ENCODE measurements at places on chromosomes 2 and 18.

DNA sequence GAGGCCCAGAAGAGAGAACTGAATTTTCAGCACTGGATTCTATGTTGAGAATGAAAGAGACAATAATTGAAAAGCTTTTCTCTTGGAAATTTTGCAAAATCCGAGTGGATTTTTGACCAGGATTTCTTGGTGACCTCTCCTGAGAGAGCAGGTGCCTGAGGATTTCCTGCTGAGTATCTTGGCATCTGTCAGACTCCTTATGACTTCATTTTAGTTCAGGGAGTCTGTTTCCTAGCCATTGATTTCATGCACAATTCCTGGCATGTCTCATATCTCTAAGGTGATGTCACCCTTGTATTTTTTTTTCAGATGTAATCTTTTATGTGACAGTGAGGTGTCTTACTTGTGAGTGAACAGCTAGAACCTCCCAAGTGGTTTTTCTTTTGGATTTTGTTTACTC is 195.9 kb downstream of the NEDD4L start:
- DNase-seq = no peak

DNA sequence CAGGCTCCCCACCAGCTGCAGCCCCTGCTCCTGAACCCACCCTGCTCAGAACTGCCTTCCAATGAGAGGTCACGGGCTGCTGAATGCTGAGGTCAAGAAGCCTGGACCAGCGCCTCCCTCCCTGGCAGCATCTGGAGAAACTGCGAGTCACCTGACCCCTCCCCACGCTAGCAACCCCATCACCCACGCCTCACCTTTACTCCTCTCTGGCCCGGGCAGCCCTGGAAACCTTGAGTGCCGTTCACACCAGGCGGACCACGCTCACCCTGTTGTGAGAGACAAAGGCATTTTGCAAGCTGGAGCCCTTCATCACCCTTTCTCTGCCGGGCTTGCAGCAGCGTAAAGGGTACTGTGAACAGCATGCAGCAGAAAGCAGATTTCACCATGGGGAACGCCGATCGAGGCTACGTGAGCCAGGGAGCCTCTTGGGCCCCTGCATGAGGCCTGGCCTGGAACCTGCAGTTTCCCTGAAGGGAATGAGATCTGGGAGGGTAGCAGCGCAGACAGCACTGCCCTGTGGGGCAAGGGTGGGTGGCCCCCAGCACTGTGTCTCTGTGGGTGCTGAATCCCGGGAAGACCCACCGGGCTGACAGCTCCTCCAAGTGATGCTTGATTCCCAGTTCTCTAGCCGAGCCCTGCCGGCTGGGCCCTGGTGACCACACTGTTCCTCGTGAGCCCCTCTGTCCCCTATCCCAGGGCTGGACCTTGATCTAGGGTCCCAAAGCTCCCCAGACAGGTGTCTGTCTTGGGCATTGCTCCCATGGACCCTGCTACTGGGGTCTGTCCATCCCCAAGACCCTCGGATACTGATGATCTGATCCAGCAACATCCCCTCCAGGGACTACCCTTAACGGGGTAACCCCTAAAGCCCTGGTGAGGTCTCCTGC is 53.8 kb downstream of the COL6A3 start:
- no peak for DNase-seq

DNA sequence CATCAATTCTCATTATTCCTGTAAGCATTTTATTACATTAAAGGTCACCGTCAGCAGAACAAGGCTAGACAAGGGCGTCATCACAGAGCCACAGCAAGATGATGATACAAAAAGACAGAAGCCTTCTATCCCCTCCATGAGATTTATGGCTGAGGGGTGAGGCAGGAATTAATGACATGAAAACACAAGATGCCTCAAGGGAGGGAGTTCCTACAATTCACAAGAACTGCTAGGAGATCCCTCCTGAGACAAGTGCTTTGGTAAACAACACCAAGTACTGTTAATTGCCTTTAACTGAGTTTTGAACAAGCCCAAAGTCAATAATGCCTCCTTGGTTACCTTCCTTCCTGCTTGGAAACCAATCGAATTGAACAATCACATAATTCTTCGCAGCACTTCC is 14.1 kb downstream of the ADD2 start:
- no peak for DNase-seq

GRCh38 chr2:189880832-189881492 is 96.7 kb downstream of the PMS1 start:
- DNase-seq = no peak

- no peak for DNase-seq
These were observed 1.1 kb upstream of the TAF4B start for GRCh38 chr18:26225022-26225693.

DNA sequence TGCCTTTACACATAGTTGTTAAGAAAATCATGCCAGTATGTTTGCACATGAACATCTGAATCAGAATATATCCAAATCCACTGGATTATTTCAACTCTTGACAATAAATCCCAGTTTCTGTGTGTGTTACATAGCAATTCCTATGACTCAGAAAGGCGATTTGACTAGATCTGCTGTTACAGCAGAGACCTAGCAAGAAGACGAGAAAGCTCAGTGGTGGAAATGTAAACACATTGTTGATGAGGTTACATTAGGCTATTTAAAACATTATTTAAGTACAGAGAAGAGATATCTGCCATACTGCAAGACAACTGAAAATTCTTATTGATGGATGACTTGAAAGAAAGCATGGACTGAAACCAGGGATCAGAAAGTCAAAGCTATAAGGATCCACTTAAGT is 73.0 kb upstream of the SMIM21 start:
- DNase-seq = no peak

- DNase-seq = no peak
These were observed 96.6 kb upstream of the ALPP start for GRCh38 chr2:232281858-232282507.
